DMS79 treated with DMSO at 0.1 percent for 48 hours (cell line): ENCODE measurements at places on chromosomes 2 and 18.

DNA sequence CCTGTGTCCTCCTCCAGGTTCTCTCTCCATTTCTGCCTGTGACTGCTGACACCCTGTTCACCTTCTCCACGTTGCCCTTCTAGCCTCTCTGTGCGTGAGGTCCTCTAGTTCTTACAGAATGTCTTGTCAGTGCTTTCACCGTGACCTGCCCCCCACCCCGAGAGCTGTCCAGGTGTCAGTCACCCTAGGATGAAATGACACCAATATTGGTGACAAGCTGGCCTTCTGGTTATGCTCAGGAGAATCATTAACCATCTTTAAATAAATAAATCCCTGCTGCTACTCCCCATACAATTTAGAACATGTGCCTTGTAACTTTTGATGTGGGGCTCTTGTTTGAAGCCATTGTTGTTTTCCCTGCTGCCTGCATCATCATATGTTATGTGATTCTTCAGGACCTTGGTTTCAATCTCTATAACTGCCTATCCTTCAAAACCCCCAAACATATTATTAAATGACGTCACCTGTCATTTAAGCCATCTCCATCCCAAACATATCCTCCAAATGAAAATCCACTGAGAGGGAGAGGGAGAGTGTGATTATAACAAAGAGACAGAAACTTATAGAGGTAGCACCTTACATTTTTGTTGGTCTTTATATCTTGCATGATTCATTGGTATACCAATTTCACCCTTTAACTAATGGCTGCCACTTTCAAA, 496.3 kb downstream of the PARD3B start:
- no peak for DNase-seq

GRCh38 chr2:50556934-50557575, 474.9 kb downstream of the NRXN1 start:
- no peak for DNase-seq

- no peak for DNase-seq
These were observed 1574.2 kb upstream of the PIK3C3 start for GRCh38 chr18:40380686-40381439.

DNA sequence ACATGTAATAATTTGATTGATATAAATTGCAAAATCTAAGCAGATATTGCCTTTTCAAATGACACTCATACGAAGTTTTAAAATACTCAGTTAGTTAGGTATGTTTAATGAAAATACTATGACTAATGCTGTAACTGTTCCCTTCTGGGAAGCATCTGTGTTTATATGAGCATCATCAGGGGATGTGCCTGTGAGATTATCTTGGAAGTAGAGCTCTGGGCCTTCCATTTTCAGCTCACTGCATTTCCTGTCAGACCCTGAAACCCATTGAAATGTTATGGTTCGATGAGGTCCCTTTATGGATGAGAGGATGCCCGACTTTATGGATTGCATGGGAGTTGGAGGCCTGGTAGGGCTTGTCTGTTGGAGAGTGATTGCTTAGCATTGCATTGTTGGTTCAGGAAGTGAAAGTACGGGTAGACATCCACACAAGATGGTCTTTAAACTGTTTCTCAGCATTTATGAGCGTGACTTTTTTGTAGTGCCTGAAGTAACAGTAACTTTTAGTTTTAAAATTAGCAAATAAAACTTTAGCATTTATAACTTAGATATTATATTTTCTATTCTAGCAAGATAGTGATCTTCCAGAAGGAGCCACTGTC, 28.7 kb downstream of the ELP2 start:
- no peak for DNase-seq
